Activated T-cell treated with anti-CD3 and anti-CD28 coated beads, Interleukin-2, amount 50 U/mL, for 1 hour (primary cell): ENCODE measurements at places on chromosomes 1 and 21.

DNA sequence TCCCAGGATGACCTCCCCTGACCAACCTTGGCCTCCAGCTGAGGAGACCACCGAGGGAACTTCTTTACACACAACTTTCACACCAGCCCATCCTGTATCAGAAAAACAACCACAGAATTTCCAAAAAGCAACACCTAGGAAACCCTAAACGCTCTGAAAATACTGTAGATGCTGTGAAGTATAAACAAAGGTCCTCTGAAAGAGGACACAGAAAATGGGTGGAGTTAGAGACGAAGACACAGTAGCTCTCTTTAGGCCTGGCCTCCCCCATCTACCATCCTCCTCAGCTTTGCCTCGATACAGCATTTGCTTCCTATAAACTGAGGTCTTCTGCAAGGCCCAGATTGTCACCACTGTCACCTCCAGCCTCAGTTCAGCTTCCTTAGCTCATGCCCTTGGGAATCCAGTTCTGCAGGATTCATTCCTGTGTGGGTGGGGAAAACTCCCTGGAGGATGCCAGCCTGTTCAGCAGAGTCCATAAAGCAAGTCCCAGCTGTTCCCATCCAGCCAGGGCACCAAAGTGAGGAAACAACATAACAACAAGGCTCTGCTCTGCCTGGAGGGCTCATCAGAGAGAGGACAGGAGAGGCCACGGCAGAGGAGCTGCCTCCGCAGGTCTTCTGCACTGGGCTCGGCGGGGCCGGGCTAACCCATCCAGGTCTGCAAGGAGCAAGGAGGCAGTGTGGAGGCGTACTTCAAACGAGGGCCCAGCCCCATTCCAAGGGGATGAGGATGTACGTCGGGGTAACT is 15.0 kb downstream of the PIK3C2B start:
- DNase-seq = no peak

- no peak for DNase-seq
Measured at GRCh38 chr21:45306832-45307571, 19.3 kb upstream of the POFUT2 start.

- no peak for DNase-seq
Measured at GRCh38 chr1:66302184-66302742, 231.7 kb upstream of the SGIP1 start.

GRCh38 chr1:234617131-234617985 is 7.4 kb upstream of the IRF2BP2 start:
- DNase-seq = no peak

GRCh38 chr1:59100708-59101374 is 196.1 kb upstream of the FGGY start:
- DNase-seq = no peak

DNA sequence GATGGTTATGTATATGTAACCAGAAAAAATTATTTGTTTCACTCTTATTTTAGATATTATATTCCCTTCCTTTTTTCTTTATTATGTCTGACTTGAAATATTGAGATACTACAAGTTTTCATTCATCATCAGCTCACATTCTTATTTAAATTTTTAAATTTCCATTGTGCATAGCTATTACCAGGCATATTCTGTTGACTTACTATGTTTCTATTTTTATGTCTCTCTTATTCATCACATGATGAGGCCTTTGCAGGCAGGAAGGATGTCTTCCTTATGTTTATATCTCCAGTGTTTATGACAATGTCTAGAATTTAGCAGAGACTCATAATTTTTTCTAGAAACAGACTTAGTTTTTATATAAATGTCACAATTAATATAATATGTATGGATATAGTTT is 221.9 kb upstream of the KCTD3 start:
- no peak for DNase-seq

DNA sequence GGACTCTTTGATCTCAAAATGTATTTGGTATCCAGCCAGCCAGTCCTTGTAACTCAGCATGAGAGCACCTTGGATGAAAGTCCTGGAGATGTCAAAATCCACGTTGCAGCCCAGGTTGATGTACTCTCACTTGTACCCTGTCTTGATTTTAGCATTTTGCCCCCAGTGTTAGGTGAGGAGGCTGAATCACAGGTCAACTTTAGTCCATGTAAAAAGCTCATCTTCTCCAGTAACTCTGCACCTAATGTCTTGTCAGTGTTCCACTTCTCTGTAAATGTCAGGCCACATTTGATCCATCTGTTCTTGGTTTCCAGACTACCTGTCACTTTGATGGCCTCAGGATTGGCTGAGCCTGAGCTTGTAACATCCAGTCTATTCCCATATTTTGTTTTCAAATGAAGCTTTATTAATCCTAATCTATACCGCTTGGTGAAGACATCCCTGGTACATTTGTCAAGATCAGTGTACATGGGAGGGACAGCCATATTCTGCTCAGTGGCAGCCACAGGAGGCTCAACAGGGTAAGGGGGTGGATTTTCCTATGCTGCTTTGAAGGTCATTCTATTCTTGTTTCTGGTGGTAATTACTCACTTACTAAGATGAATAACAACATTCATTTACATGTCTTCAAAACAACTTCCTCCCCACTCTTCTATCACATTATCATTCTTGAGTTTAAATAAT is 24.1 kb upstream of the FCRL3 start:
- no peak for DNase-seq
